Hippocampal formation (tissue), 2 donors: ENCODE measurements at places on chromosomes 7 and 10.

DNA sequence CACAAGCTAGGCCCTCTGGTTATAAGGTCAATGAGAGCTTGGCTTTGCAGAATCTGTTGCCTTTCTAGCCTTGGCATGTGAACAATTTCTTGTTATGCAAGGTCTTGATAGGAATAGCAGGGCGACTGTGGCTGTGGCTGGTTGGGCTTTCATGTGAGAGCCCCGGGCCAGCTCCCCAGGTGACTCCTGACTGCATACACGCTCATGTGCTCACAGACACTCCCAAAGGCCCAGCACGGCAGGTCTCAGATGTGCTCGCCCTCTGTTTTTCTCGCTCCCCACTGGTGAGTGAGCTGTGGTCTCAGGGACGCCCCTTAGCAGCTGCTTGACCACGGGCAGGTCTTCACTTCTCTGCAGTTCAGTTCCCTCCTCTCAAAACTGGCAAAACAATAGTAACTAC is 37.1 kb upstream of the ZNF32 start:
- DNase-seq = no peak

- no peak for DNase-seq
Measured at GRCh38 chr7:28136420-28136819, 44.2 kb downstream of the JAZF1 start.

DNA sequence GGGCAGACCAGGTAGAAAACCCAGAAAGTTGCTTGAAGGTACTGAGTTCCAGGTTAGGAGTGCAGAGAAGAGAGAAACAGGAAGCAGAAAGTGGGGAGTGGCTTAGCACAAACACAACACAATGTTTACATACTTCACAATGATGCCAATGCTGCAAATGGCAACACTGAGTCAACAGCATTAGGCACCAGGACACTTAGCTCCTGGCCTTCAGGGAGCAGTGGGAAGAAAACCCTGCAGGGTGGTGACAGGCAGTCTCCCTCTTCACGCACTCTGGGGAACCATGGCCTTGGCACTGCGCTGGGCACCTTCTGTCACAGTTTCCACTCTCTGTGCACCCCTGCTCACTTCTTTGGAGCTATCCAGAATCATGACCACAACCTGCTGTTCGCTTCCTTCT is 7.3 kb downstream of the ICA1 start:
- DNase-seq = no peak

DNA sequence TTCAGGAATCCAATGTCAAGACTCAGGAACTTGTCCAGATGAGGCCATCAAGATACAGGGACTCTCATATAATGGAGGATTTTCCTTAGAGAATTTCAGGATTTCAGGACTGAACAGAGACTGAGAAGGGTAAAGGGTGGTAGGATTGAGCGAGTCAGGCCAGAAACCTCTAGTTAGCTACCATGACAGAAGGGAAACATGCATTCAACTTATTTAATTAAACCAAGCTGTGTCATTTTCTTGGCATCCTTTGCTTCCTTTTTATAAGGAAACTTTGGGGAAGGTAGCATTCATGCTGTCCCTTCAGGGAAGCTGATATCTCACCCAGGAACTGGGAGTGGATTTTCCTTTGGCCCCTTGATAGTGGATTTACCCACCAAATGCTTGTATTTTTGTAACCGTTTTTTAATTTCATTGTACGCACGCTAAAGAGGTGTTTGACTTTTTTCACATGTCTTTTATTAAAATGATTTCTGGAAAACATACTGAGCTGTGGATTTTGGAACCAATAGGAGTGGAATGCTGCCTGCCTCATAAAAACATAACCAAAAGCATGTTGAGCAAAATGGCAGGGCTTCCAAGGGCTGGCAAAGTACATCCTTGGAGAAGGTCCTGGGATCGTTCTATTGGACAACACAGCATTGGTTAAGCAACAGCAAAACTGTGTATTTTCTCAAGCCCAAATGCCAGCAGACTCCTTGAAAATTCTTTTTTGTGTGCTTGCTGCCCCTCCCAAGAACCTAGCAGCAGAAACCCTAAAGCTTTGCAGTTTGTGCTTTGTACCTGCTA is 104.5 kb downstream of the CXCL12 start:
- DNase-seq = no peak

DNA sequence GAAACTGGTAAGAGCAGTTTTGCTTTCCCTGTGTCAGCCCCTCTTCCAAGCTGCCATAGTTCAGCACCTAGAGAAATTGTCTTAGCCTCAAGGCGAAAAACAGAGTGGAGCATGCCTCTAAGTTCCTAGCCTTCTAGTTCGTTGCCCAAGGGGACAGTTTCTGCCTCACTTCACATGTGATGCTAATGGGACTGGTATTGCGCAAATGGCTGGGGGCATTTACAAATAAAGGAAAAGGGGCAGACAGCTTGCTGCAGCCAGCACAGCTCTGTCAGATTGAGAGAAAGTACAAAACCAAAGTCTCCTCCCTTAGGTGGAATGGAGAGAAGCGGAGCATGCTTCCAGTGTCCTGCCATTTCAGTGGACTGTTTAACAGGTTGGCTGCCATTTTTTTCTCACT is 567.7 kb downstream of the ETV1 start:
- DNase-seq = no peak

DNA sequence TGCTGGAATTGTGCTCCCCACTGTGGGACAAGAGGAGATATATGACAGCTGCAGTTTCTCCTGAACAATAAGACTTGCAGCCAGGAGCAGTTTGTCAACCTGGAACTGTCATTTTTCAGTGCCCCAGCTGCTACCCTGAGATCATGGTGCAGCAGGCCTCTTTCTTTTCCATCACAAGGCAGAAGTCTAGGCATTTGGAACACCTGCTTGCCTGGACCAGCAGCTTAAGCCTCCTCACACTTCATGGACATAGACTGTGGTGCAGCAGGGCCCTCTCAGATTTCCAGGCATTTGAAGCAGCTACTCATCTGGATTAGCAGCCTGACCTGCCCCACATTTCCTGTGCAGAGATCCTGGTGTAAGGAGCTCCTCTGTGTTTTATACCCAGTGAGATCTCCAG is 450.7 kb upstream of the TEX47 start:
- DNase-seq = no peak

- no peak for DNase-seq
Measured at GRCh38 chr10:116615199-116615776, 5.5 kb upstream of the PNLIPRP2 start.

DNA sequence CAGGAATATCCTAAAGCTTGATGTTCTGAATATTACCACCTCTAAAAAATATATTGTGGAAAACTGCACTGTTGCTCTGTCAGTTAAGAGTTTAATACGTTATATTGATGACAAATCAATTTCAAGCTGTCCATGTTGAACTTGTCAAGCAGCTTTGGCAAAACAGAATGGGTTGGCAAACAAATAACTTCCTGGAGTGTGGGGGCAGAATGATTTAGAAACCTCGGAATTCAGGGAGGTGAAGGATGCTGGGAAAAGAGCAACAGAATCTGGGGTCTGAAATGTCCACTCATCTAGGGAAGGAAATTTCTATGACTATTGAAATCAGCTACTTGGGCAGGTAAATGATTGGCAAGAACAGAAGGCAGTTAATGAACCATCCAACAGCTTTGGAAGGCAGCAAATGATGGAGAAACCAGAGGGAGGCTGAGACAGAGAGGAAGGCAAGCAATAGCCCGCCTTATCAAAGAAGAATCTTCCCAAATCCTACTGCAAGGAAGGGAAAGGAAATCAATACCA is 95.1 kb upstream of the PALS2 start:
- DNase-seq = no peak

DNA sequence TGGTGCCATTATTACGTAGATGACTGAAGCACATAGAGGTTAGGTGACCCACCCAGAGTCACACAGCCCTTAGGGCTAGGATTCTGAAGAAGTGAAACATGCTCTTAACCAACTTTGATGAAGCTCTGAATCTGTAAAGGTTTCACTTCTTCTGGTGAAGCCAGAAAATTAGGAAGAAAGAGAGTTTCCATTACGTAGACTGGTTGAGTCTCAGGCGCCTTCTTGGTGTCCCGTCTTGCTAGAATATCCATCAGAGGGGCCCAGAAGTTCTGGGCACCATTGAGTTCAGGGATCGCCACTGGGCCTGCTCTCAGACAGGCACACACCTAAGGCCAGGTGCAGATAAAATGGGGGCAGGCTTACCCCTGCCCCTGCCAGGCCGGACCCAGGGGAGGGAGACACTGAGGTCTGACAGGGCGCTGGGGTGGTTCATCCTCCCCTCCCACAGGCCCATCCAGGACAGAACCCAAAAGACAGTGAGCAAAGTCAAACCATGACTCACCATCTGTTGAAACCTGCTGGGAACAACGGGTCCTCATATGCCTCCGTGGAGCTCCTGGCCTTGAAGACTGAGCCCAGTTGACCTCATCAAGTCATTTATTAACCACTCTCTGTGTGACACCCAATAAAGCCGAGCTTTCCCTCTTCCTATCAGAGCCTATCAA is 33.2 kb downstream of the DRGX start:
- DNase-seq = no peak

DNA sequence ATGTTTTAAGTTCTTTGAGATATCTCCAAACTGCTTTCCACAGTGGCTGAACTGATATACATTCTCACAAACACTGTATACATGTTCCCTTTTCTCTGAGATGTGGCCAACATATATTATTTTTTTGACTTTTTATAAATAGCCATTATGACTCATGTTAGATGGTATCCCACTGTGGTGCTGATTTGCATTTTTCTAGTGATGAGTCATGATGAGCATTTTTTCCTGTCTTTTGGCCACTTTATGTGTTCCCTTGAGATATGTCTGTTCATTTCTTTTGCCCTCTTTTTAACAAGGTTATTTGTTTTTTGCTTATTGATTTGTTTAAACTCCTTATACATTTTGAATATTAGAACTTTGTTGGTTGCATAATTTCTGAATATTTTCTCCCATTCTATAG is 1055.1 kb downstream of the NXPH1 start:
- no peak for DNase-seq

DNA sequence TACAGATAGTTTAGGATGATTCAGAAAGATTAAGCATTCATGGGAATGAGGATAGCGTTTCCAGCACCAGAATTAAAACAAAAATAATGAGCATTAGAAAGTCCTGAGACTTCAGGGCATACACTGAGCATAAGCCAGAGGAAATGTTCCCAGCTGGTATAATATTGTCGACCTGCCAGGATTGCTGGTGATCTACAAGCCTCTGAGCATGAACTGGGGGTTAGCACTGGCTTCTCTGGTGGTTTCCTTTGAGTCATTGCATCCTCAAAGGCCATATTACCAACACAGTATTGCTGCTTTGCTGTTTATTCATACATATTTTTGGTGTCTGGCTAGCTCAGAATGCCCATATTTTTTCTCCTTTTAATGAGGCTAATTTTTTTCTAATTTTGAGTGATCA is 10.7 kb upstream of the ATRNL1 start:
- DNase-seq = no peak

DNA sequence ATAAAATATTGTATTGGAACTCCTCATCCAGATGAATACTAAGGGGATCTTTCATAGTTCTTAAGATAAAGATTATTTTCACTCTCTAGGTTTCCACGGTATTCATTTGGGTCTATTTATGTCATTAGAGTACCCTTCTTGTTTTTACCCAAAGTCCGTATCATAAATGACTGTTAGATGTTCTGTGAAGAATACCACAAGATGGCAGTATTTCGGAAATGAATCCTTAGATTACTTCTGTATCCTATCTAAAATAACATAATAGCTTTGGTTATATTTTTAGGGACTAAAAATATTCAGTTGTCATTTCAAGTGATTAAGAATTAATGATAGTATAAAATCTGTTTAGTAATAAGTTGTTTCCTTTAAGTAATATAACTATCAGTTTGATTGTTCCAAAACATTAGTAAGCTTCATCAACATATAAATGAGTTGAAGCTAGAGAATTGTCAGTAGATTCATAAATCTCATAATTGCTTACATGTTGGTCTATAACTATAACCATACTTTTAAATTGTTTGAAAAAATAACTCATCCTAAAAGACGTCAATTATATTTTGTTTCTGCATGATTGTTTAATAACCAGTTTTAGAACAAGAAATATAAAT is 337.5 kb upstream of the KCND2 start:
- no peak for DNase-seq

DNA sequence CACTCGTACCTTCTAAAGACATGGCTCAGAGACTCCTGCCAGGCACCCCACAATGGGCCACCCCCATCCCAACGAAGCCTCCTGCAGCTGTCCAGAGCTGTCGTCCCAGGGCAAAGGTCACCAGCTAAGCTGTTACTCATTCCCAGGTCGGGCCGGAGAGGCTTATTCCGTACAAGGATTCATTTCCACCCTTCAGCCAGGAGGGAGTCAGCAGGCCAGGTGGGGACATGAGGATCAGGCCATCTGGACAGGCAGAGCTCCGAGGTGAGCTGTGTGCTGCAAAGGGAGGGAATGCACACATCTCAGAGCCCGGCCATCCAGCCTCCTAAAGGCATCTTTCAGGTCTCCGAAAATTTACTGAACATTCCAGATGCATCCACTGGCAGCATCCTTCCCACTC is 63.9 kb upstream of the NANOS1 start:
- no peak for DNase-seq

DNA sequence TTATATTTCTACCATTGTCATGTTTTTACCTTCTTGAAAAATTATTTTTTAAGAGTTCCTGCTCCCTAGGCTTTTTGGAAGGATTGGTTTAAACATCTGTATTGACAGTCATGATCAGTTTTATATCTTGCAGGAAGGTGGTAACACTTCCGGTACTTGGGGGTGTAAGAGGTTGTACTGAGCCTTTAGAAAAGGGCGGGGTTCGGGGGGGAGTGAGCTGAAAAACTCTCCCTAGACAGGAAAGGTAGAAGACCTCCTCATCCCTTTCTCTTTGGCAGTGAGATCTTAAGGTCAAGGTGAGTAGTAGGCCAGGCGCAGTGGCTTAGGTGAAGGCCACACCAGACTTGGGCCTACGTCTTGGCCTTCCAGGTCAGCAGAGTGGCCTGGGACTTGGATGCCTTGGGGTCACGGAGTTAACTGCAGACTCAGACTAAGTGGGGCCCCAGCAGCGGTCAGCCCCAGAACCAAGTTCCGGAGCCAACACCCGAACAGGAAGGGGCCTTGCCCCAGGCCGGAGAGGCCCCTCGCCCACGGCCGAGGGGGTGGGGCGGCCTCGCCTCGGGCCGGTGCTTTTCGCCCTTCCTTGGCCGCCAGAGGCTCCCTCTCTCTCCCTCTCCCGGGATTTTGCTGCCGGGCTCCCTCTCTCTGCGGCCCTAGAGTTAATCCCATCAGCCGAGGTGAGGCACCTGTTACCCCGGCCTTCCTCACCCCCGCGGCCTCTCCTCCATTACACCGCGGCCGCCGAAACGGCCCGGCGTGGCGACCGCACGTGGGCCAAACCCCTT is at the start of gene PPP1R9A:
PPP1R9A (plus strand) TSS at position 569 of the 785 bp plus-strand sequence. CDS start 2,520 bp downstream, outside the sequence.
- peak; percentile 48 for DNase-seq

GRCh38 chr7:91112902-91113341 is 151.3 kb upstream of the FZD1 start:
- DNase-seq = no peak
